ENCODE measurements at places on chromosomes 7 and 10.

DNA sequence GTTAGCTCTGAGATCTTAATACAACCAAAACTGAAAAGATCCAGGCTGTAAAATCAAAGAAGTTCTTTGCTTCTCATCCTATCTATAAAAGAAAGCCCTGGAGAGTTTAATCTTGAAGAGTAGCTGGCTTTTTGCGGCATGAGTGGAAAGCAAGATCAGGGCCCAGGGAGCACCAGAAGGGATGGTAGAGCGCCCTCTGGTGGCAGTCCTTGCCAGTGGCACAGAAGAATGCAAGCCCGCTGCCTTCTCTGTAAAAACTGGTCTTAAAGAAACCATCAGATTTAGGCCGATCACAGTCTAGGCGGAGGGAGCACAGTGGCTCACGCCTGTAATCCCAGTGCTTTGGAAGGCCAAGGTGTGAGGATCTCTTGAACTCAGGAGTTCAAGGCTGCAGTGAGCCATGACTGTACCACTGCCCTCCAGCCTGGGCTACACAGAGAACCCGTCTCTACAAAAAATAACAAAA, 35.6 kb downstream of the CPN1 start:
- DNase-seq: peak; percentile 45

DNA sequence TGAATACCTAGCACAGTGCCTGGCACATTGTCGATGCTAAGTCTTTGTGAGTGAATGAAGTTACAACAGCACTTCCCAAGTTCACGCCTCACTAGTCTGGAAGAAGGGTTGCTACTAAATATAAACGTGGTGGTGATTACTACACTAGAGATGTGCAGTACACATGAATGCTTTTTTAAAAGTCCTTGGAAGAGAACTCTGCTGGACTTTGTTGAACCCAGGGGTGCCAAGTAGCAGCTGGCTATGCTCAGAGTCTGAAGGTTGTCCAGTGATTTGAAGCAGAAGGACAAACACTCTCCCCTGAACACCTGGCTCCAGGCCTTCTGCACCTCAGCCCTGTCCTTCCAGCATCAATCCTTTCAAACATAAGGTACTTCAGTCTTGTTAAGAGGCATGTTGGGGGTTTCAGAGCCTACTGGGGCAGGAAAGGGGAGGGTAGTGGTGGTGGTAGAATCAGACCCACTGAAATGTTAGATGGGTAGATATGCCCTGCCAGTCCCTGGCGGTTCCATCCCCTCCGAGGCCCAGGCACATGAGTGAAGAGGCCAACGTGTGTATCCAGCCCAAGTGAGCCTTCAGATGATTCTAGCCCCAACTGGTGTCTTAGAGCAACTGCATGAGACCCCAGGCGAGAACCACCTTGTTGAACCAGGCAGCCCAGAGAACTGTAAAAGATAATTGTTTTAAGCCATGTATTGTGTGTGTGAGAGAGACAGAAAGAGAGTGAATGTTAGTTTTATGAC, 94.4 kb downstream of the TAX1BP1 start:
- no peak for DNase-seq

DNA sequence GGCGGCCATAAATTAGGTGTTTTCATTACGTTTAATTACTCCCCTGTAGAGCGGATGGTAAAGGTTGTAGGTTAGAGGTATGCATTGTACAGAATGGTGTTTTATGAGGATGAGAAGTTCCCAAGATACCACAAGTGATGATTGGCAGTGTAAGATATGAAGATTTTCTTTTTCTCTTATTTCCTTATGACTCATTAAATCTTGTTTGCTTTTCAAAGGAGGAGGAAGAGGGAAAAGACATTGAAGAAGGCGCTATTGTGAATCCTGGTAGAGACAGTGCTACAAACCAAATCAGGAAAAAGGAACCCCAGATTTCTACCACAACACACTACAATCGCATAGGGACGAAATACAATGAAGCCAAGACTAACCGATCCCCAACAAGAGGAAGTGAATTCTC, 133.9 kb downstream of the AASS start:
- DNase-seq: no peak

- DNase-seq: no peak
Measured at GRCh38 chr10:48638739-48639527, 34.1 kb upstream of the ARHGAP22 start.

- no peak for DNase-seq
Measured at GRCh38 chr7:28165261-28165660, 15.3 kb downstream of the JAZF1 start.

- DNase-seq: no peak
Measured at GRCh38 chr7:121275204-121275603, 53.6 kb upstream of the WNT16 start.

DNA sequence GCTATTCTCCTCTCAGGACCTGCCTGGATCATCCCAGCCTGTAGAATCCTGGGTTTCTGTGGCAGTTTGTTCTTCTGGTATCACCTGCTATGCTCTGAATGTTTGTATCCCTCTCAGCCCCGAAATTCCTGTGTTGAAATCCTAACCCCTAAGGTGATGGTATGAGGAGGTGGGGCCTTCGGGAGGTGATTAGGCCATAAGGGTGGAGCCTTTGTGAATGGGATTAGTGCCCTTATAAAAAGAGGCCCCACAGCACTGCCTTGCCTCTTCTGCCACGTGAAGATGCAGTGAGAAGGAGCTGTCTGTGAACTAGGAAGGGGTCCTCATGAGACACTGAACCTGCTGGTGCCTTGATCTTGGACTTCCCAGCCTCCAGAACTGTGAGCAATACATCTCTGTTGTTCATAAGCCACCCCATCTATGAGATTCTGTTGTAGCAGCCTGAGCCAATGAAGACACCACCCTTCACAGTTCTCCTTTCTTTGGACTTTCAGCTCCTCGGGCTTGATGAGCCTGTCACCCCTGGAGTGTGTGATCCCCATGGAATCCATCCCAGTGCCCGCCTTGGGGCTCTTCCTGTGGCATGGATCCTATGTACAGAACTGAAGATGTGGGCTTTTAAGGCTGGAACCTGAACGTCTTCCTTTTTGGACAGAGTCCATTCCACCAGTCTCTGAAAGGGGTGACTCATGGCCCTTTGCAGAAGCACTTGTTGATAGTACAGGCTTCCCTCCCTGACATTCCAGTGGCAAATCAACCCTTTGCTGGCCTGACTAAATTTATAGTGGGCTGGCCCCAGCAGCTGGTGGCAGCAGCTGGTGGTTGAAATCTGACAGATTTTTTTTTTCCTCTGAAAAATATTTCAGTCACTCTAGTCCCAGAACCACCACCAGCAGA, 138.0 kb downstream of the TACC2 start:
- DNase-seq: no peak

- no peak for DNase-seq
Measured at GRCh38 chr7:100875356-100875751, 451 bp downstream of the SRRT start.

DNA sequence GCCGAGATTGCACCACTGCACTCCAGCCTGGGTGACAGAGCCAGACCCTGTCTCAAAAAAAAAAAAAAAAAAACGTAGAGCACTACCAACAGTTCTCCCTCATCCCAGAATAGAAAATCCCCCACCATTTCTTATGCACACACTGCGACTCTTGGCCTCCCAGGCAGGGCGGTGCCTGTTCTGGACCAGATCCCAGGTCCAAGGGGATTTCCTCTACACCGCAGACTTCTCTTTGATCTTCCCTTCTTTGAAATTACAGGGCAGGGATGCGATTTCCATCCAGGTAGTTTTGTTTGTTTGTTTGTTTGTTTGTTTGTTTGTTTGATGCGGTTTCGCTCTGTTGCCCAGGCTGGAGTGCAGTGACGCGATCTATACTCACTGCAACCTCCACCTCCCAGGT, 91.8 kb downstream of the SEPTIN14 start:
- DNase-seq: no peak

GRCh38 chr7:148153616-148154284, 436.8 kb upstream of the C7orf33 start:
- no peak for DNase-seq

DNA sequence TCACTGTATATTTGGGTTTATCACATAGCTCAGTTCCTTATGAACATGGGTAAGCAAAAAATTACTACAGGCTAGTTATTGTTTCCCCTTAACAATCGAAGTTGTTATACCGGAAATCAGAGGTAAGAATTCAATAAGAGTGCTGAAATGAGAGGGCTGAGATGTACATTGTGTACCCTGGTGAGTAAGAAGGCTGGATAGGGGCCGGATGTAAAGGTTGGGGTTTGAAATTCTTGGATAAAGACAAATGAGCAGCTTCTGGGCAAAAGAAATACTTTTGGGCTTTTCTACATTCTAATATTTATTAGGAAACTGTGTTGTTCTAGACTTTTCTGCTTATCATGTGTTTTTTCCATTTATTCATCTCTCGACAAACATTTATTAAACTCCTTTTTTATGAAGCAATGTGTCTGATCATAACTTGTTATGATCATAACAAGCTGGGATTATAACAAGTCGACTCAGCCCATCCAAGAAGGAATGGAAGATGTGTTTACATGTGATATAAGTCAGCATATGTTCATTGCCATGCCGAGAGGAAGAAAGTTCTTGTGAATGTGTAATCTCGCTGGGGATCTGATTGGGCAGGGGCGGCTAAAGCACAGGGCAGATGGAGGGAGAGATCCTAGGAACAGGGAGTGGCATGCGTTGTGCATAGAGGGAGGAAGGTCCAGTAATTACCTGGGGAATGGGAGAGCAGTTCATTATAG, 155.3 kb downstream of the PLXDC2 start:
- DNase-seq: no peak

- no peak for DNase-seq
Measured at GRCh38 chr10:70096705-70097420, 35.8 kb downstream of the AIFM2 start.

- DNase-seq: no peak
Measured at GRCh38 chr7:36057323-36057722, 95.7 kb upstream of the EEPD1 start.

DNA sequence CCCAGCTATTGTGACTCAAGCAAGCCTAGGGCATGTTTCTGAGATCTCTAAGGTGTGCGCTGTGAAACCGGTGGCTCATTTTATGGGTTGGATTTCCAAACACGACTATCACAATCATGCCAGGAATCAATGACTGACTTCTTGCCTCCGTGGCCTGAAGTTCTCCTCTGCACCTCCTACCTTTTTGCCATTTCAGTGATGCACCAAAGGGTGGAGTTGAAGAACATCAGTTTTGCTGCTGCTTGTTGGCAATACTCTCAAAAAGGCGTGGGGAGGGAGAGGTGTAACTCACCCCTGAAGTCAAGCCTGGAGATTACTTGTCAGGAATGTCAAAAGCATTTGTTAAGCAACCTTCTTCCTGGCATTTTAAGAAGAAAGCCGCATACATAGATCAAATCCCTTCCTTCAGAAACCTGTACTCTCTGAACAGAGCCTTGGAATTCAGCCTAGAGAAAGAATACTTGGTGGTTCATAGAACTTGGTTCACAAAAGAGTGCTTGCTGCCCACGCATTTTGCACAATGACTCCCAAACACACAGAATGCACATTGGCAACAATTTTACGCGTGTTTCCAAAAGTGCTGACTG, 41.0 kb downstream of the KIAA1217 start:
- DNase-seq: no peak

- no peak for DNase-seq
Measured at GRCh38 chr7:151921451-151921850, 34.8 kb upstream of the GALNTL5 start.

DNA sequence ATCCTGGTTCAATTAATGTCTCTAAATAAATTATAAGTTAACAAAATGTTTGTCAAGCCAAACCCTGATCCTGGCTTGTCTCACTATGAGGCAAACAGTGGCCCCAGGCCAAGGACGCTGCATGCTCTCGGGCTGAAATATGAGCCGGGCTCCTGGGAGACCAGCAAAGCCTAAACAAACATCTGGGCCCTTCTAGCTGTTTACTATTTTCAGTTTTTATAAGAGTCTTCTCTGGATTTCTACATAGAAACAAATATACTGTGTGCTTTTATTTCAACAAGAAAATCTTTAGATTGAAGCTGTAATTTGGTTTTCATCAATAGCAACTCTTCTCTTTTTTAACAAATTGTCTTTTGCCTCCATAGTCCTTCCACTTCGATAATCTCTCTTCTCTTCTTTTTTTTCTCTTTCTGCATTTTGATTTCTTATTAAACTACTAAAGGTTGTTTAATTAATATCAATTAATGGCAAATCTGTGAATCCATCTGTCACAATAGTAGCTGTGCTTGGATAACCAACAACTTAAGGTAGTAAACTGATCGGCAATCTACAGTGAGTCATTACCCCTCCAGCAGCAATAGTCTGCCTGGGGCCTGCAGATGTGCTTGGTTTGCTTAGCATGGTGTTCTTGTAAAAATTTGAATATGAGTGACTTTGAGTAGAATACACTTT, 83.3 kb upstream of the DNAJC1 start:
- no peak for DNase-seq

DNA sequence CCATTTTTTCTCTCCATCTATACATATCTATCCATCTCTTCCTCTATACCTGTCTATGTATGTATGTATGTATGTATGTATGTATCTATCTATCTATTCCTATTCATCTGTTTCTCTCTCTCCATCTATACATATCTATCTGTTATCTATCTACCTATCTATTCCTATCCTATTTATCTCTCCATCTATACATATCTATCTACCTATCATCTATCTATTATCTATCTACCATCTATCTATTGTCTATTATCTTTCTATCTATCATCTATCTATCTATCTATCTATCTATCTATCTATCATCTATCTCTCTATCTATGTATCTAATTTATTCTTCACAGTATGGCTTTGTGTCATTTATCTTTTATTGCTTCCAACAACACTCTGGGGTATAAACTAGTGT, 1124.4 kb downstream of the TYW1 start:
- DNase-seq: no peak

GRCh38 chr7:2982831-2983230, 60.8 kb downstream of the CARD11 start:
- DNase-seq: no peak

DNA sequence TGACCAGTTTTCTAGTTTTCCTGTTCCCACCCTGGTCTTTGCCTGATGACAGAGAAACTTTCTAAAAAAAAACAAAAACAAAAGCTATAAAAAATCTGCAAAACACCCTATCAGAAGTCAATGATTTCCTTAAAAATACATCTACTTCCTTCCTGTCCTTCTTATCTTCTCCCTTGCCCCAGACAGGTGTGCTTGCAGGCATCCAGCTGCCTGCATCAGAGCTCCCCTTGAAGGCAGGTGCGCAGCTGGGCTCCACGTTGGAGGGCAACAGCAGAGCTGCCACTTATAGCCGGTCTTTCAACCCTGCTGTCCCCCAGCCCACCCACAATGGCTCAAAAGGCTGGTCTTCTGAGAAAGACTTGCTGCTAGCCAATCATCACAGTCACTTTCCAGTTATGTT, 29.8 kb downstream of the UBE2D4 start:
- DNase-seq: no peak

Measured in stimulated activated CD4-positive, alpha-beta T cell treated with anti-CD3 and anti-CD28 coated beads, Interleukin-1b, Interleukin-23, amount 100 ng/mL, for 1 hour (primary cell).